ENCODE measurements at places on chromosomes 4 and X.
A peak's percentile ranks its signal among the peaks of the same experiment; 100 is the strongest.

DNA sequence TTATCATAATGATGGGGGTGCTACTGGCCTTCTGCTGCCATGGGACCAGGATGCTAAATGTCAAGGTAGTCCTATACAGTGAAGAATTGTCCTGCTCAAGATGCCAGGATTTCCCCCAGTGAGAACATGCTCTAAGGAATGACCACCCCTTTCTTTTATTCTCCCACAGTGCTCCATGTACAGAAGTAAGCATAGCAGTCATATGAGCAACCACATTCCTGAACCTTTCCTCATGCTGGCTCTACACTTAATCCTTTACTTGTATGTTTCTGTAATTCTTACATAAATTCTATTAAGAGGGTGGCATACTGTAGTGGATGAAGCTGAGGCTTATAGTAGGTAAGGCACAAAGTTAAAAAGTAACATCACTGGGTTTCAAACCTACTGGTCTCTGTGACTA lies 20.2 kb downstream of the CYP2U1 start:
- peak; percentile 60 for DNase-seq

- DNase-seq = no peak
Measured at GRCh38 chr4:41297832-41298231, 41.1 kb downstream of the UCHL1 start.

DNA sequence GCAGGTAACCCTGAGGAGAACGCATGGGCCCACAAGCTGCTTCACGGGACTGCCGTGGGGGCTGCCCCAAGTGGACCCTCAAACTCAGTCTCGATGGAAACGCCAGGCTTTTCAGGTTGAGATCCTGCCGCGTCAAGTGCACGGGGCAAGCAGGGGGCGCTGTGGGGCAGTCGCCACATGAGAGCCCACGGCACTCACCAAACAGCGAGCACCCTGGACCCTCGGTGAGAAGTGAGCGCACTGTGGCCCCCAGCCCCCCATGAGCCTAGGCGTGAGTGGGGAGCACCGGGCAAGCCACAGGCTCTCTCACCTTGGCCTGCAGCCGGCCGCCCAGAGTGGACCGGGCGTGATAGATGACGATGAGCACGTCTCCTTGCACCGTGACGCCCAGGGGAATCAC lies 50.9 kb upstream of the CPLX1 start:
- no peak for DNase-seq

DNA sequence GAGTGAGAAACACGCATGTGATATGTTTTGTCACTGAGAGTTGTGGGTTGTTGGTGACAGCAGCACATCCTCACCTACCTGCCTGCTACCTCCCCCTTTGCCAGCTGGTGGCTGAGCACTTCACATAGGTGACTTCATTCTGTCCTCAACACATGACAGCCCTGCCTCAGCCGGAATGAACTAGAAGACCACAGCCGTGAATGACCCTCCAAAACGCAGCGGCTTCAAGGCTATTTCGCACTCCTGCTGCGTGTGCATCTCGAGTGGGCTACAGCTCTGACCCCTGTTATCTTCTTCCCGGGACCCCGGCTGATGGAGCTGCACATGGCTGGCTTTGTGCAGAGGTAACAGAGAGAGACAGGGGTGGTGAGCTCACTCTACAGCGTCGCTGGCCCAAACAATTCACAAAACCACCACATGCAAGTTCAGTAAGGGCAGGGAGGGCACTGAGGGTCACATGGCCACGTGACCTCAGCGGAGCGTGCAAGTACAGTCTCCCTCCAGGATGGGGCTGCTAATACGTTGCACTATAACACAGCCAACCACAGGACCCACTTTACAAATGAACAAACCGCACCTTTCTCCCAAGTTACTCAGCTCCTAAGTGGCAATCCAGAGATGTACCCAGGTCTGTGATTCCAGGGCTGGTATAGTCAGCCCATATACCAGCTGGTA lies 6.3 kb upstream of the PPP2R2C start:
- DNase-seq = no peak

GRCh38 chrX:10126044-10126443 lies 30.7 kb upstream of the CLCN4 start:
- no peak for DNase-seq

DNA sequence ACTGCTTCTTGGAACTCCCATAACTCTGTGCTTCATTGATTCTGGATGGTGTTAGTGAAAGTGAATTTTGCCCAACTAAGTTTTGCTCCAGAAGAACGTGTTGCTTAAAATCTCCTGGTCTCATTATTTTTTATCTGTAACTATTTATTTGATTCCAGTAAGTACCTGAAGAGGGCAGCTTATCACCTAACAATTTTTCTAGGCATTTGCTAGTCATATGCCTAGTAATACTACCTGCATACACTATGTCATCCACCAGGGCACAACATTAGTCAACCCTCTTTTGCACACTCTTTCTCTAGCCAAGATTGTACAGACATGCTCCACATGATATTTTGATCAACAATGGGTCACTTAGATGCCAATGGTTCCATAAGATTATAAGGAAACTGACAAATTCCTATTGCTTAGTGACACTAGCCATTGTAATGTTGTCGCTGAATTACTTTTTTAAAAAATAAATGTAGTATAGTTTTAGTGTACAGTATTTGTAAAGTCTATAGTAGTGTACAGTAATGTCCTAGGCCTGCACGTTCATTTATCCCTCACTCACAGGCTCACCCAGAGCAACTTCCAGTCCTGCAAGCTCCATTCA lies 499.9 kb upstream of the AADAT start:
- DNase-seq = peak; percentile 58

DNA sequence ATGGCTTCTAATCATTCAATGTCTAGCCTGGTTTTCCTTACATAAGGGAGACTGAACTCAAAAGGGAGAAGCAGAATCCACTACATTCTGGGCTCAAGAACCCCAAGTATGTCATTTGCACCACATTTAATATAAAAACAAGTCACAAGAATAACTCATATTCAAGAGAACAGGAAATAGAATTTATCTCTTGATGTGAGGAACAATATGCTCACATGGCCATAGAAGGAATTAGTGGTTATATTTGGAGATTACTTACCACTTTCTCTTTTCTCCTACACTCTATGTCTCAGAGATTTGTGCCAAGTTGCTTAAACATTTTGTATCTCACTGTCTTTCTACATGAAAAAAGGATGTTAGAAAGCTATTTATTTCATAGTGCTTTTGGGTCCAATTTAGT lies 922.6 kb upstream of the PABPC4L start:
- DNase-seq = no peak

GRCh38 chr4:78532046-78532445 lies 19.5 kb upstream of the ANXA3 start:
- no peak for DNase-seq

- DNase-seq = peak; percentile 41
Measured at GRCh38 chr4:89496851-89497250, 189.3 kb upstream of the GPRIN3 start.

- no peak for DNase-seq
Measured at GRCh38 chr4:99054428-99054994, 34.1 kb downstream of the ADH5 start.

GRCh38 chr4:3413217-3413671 lies 28.5 kb upstream of the HGFAC start:
- DNase-seq = peak; percentile 11

GRCh38 chr4:65050786-65051185 lies 619.5 kb downstream of the EPHA5 start:
- no peak for DNase-seq

DNA sequence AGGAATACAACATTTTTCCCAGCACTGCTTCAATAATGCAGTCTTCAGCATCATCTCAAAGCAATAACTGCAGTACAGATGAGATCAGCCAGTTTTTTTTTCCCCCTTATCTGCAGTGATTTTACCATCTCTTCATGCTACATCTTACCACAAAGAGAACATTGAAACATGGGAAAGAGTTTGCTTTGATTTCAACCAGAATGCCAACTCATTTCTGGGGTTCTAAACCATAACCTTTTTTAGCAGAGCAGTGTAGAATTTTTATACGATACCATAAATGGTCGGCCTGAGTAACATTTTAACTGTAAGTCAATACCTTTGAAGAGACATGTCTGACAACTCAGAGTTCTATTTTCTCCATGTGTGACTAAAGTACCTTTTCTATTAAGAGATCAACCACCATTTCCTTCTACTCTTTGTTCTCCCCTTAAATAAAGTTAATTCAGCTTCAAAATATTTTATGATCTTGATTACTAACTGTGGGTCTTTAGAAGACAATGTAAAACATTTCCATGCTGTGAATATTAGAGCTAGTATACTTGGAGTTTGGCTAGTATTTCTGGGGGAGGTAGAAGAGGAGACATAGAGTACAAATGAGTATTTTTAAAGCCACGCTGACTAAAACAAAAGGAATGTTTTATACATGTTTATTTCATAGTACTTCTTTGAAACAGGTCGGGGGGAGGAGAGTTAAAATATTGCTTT lies 69.1 kb downstream of the TET2 start:
- DNase-seq = peak; percentile 30

GRCh38 chr4:31007858-31008257 lies 287.7 kb downstream of the PCDH7 start:
- no peak for DNase-seq

DNA sequence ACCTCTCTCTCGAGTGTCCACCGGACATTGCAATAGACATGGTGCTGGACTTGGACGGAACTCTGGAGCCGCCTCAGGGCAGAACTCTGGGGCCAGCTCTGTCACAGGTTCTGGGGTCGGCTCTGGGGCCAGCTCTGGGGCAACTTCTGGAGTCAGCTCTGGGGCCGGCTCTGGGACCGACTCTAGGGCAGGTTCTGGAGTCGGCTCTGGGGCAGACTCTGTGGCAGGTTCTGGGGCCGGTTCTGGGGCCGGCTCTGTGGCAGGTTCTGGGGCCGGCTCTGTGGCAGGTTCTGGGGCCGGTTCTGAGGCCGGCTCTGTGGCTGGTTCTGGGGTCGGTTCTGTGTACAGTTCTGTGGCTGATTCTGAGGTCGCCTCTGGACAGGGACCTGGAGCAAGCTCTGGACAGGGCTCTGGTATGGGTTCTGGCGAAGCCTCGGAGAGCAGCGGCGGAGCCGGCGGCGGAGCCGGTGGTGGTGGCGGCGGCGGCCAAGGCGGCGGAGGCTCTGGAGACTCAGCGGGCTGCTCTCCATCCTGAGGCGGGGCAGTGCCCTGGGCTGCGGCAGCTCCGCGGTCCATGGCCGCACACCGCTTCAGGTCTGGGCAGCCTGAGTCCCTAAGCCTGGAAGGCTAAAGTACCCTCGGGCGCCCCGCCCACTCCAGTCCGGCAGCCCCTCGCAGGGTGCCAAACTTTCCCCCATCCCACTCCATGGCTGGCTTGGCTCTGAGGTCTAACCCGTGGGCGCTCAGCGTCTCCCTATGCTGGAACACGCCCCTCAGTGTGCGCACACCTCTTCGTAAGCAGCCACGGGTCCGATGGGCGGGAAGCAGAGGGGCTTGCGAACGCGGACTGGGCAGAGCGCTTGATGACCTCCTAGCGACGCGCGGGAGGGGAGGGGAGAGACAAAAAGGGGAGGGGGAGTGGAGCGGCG lies at the start of gene DGKK:
DGKK (minus strand) TSS at position 723 of the 929 bp plus-strand sequence; CDS start at position 576, 147 bp downstream.
- DNase-seq = no peak

DNA sequence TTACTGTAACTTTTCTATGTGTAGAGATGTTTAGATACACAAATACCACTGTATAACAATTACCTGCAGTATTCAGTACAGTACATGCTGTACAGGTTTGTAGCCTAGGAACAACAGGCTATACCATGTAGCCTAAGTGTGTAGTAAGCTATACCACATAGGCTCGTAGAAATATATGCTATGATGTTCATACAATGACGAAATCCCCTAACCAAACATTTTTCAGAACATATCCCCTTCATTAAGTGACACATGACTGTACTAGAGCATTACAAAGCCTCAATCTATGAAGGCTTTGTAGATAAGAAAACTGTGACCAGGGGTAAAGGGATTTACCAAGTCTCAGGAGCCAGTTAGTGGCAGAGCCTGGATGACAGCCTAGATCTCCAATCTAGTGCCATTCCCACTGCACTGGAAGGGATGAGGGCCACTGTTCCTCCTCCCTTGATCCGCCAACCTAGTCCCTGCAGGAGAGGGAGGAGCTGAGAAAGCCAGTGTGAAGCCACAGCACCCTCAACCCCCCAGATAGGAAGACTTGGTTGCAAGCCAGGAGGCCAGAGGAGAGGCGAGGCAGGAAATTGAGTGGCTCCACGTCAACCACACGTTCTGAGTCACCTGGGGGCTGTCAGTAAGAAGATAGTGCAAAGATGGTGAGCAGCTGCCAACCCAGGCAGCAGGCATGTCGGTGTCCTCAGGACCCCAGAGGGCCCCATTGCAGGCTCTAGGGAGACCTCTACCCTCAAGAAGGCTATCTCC lies 227.7 kb downstream of the BCOR start:
- peak; percentile 55 for DNase-seq

GRCh38 chr4:170750519-170750918 lies 660.8 kb upstream of the AADAT start:
- DNase-seq = no peak

- DNase-seq = no peak
Measured at GRCh38 chr4:32858361-32858760, 2138.2 kb downstream of the PCDH7 start.

DNA sequence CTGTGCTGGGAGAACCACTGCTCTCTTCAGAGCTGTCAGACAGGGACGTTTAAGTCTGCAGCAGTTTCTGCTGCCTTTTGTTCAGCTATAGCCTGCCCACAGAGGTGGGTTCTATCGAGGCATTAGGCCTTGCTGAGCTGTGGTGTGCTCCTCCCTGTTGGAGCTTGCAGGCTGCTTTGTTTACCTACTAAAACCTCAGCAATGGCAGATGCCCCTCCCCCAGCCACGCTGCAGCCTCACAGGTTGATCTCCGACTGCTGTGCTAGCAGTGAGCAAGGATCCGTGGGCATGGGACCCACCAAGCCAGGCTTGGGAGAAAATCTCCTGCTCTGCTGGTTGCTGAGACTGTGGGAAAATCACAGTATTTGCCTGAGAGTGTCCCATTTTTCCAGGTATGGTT lies 133.8 kb upstream of the UBQLN2 start:
- DNase-seq = no peak

DNA sequence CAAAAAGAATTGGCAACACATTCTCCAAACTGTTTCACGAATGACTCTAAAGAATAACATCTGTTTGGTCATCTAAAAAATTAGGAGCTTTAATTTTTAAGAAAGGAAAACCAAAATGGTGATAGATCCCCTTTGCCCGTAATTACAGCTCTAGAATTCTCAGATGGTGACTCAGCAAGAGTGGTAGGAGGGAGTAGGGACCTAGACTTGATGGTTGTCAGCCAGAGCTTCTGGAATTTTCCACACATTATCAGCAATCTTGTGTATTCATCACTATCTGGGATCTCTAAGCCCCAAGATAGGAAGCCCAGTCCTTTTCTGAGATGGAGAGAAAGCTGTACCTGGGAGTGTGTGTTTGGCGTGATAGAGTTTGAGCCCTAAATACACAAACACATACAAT lies 103.9 kb upstream of the RAB40AL start:
- DNase-seq = peak; percentile 34

DNA sequence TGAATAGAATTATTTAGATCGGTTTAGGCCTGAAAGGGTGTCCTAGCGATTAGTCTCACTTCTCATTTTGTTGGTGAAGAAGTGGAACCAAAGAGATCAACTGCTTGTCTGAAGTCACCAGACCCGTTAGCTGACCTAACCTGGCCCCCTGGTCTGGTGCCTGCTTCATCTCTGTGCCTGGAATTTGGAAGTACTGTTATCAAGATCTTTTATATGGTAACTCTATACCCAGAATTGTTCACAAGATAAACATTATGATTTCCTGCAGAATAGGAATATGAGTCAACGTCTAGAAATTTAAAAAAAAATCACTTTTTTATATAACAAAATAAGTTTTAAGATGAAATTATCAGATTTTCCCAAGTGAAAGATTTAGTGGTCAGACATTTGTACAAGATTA lies 37.2 kb downstream of the LRP2BP start:
- DNase-seq = no peak

- DNase-seq = peak; percentile 73
Measured at GRCh38 chrX:13119386-13119785, 75.0 kb upstream of the FAM9C start.
